SK-N-SH treated with all-trans-retinoic acid at 6 μM for 48 hours (cell line): ENCODE measurements at places on chromosomes 1 and 21.

- ATAC-seq: no peak
These were observed 9.8 kb upstream of the LINGO4 start for GRCh38 chr1:151814971-151815545.

DNA sequence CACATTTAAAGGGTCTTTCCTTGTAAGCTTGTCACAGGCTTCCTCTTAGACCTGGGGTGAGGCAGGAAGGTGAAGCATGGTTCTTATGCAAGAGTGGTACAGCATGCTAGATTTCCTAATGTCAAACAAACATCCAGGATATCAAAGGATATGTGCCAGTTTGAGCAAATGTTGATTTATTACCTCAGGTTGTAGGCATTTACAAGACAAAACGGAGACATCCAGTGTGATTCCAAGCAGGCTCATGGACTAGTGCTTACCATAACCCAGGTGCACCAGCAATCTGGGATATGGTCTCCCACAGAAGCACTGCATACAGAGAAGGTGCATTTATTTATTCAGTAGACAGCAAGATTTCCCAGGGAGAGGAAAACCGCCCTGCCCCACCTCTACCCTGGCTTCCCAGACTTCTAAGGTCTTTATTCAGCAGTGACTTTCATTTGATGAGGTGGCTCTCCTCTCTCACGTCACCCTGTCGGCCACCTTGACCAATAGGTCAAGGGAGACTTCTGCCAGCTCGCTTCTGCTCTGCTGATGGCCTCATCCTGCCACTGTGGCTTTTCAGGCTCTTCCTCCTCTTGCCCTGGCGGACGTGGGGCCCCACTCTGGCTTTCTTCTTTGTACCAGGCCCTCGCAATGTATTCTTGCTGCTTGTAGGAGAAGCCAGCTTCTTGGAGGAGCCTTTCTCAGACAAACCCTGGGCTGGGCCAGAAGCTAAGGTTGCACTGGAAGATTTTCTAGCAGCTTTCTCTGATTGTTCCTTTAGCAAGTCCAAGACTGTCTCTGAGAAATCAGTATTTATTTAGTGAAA lies 25.6 kb downstream of the HHIPL2 start:
- no peak for ATAC-seq

GRCh38 chr21:41369105-41369919 lies 7.5 kb downstream of the MX2 start:
- ATAC-seq: peak; percentile 44

DNA sequence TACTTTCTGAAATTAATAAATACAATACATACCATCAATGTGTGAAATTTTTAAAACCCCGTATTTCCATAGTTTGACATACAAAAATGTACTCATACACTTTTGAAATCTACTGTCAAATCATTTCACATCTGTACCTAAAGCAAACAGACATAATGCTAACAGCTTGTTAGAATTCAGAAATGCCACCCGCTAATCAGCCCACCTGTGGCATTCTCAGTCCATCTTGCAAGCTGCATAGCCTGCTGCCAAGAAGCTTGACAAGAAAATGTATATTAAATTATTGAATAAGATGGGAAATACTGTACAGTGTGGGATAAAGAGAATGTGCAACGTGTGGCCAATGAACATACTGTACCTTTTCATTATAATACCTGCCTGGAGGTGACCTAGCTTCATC lies 55.1 kb downstream of the ZBTB18 start:
- ATAC-seq: no peak

DNA sequence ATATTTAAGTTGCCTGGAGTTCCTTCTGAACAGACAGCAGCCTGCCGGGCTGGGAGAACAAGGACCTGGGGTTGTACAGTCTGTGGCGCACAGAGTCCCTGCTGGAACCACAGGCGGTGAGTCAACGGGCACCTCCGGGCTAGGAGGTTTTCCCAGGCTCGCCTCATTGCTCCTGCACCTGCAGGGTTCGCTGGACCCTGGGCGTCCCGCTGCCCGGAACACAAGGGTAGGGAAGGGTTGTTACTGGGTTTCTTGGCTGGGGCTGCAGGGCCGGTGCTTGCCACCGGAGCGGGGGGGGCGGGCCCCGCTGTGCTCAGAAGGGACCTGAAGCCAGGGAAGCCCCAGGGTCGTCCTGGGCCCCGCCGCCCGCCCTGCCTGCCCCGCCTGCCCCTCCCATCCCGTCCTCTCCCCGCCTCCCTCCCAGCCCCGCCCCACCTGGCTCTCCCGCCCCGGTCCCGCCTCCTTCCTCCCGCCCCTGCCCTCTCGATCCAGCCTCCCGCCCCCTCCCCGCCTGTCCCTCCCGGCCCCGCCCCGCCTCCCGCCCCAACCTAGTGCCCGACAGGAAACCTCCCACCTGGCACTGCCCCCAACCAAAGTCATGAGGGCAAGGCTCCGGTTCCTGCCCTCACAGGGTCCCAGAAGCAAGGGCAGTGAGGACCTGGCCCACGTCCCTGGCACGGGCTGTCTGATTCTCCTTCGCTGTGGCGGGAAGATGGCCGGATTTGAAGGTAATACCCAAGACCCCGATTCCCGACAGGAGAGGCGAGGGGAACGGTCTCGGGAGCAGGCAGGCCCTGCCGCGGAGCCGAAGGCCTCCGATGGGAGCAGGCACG lies 6.8 kb downstream of the JMJD4 start:
- peak; percentile 69 for ATAC-seq

DNA sequence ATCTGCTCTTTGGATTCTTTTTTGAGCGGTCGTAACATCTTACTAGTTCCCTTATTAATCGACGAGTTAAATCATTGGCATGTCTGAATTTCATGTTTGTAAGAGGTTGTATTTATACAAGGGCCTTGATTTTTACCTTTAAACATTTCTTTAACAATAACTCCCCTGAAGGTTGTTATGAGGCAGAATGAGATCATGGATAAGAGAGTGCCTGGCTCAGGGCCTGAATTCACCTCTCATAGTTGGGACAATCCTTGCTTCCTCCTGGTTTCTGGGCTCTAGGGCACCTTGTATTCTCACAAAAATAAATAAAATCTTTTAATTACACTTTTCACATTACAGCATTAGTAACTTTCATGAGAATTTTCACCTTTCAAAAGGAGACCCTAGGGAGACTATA lies 55.4 kb downstream of the MDM4 start:
- ATAC-seq: no peak

DNA sequence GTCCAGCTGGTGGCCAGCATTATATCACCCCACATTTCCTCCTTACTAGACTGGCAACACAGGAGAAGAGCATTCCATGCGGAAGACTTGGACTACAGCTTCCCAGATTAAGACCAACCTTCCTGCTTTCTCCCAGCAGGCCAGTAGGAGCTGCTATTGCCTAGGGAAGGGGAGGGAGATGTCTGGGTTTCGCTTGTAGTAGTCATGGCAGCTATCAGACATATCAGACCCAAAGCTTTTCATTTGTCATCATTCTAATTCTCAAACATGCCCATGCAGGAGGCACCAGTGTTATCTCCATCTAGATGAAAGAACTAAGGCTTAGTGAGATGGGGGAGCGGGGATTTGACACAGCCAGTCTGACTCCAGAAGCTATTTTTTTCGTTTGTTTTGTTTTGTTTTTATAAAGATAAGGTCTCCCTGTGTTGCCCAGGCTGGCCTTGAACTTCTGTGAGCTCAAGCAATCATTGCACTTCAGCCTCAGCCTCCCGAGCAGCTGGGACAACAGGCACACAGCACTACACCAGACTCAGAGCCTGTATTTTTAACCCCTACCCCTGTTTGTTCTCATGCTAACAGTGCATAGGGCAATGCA lies 4.5 kb downstream of the PLA2G2A start:
- ATAC-seq: peak; percentile 95

- ATAC-seq: no peak
These were observed 163.3 kb downstream of the SLC35F3 start for GRCh38 chr1:234067581-234068337.

GRCh38 chr1:55443175-55443915 lies 228.2 kb upstream of the USP24 start:
- ATAC-seq: peak; percentile 78

DNA sequence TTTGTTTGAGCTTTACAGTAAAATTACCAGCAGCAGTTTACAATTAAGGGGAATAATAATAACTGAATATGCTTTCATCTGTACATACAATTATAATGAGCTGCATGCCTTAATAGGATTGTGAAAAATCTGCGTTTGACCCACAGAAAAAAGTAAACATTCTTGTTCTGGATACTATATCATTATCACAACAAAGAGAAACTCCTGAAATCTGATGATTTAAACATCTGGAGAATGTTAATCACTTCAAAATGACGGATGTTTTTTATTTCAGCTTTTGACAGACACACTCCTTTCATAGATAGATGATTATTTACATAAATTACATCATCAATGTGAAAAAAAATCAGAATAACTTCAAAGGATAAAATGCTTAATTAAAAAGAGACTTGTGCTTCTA lies 58.5 kb downstream of the TYW3 start:
- ATAC-seq: no peak

- no peak for ATAC-seq
These were observed 17.2 kb downstream of the UBE2Q1 start for GRCh38 chr1:154541231-154541630.

GRCh38 chr1:243917177-243917862 lies 67.3 kb upstream of the AKT3 start:
- ATAC-seq: peak; percentile 91

DNA sequence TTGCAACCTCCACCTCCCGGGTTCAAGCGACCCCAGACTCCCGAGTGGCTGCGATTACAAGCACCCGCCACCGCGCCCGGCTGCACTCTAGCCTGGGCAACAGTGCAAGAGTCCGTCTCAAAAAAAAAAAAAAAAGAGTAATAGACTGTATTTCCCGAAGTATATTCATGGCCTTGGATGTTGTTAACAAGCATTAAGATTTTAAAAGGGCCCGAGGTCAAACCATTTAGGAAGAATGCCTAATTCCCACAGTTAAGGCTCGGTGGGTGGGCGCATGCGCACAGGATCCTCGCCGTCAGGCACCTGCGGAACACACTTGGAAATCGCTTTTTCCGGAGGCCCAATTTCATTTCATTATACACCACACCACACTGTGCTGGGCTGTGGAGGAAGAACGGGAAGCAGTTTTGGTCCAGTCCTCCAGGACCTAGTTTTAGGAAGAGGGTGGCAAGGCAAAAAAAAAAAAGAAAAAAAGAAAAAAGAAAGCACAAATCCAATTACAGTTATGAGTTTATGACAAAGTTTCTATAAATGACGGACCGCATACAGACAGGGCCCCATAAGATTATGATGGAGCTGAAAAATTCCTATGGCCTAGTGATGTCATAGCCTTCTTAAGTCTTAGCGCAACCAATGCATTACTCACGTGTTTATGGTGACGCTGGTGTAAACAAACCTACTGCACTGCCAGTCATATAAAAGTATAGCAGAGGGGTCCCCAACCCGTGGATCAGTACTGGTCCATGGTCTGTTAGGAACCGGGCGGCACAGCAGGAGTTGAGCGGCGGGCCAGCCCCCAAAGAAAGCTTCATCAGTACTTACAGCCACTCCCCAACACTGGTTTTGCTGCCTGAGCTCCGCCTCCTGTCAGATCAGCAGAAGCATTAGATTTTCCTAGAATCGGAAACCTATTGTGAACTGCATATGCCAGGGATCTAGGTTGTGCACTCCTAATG lies 38.2 kb downstream of the H3-3A start:
- peak; percentile 69 for ATAC-seq

- peak; percentile 48 for ATAC-seq
These were observed 7.2 kb upstream of the ETS2 start for GRCh38 chr21:38798481-38798882.
